ENCODE measurements at places on chromosomes 4 and X.

DNA sequence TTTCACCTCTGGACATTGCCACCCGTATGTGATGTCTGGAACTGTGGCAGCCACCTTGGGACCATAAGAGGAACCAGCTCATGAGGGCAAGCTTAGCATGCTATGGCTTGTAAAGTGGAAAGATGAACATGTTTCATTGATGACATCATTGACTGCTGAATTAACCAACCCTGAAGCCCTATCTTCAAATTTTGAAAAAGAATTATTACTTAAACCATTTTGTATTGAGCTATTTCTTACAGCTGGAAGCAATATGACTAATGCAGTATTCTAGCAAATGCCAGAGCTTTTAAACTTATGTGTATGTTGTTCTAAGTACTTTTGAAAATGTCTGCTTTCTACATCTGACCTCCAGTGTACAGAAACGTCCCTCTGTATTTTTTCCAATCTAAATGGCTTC lies 18.1 kb downstream of the GUCY2F start:
- no peak for DNase-seq

DNA sequence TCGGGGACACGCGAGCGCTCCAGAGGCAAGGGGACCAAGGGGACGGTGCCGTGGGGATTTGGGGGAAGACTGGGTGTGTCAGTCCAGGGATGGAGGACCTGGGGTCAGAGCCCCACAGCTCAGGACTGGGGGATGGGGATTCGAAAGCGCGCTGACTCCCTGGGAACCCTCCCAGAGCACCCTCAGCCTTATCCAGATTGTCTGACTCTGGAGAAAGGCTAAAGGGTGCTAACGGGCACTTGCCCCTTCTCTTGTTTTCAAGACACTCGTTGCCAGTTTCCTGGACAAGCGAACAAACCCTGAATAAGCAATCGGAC lies 1.1 kb downstream of the DOCK11 start:
- DNase-seq, result no peak

GRCh38 chr4:99714179-99714578 lies 56.6 kb upstream of the C4orf54 start:
- no peak for DNase-seq

GRCh38 chrX:12975991-12976558 lies 1.2 kb downstream of the TMSB4X start:
- no peak for DNase-seq

GRCh38 chr4:8220661-8221450 lies 21.8 kb downstream of the SH3TC1 start:
- DNase-seq, result no peak

DNA sequence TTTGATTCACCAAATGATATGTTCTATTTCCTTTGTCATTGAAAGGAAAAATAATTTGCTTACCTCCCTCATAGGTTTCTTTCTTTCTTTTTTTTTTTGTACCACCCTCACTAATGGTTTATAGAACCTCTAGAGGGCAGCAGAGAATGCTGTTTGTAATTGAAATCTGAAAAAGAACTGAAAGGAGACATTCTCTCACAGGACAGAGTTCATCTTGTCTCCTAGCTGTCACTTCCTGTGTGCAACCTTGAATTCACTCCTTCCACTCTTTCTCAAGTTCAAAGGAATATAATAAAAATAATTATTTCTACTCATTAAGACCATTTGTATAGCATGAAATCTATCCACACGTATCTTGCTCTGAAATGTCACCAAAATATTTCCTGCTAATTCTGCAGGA lies 51.0 kb downstream of the GUCY1B1 start:
- DNase-seq, result peak; percentile 49

GRCh38 chrX:120468825-120469525 lies at the start of gene LAMP2:
TSS of gene LAMP2 (minus strand) at chrX:120469296. CDS start at chrX:120469169, 127 bp downstream.
- peak; percentile 73 for DNase-seq

- DNase-seq, result no peak
These were observed 549.8 kb downstream of the KCTD8 start for GRCh38 chr4:43898836-43899235.

DNA sequence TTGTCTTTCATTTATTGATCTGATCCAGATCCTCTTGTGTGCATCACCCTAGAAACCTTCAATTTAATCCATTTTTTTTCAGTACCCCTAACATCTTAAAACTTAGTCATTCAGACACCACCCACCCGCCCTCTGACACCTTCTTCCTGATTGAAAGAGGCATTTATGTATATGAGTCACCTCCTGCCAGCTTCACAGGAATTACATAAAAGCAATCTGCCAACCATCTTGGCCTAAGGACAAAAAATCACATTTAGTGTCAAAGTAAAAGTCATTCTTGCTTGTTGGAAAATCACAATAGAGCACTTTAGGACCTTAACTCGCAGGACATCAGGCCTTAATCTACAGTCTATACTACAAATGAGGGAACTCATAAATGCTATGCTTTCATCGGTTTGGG lies 52.1 kb downstream of the NDST3 start:
- no peak for DNase-seq

GRCh38 chr4:89411539-89412309 lies 104.1 kb upstream of the GPRIN3 start:
- DNase-seq, result no peak

DNA sequence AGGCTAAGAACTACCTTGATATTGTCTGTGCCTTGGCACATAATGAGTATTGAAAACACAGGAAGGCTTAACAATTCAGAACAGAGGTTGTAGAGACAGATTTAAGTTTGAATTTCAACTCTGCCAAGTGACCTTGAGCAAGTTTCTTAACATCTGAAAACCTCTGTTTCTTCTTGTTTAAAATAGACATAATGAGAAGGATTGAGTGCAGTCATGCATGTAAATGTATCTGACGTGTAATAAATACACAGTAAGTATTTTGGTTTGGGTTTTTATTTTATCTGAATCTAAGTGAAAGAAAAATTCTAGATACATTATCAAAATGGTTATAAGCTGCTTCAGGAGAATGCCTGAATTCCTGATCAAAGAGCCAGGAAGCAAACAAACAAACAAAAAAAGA lies 111.9 kb downstream of the ANXA5 start:
- no peak for DNase-seq

DNA sequence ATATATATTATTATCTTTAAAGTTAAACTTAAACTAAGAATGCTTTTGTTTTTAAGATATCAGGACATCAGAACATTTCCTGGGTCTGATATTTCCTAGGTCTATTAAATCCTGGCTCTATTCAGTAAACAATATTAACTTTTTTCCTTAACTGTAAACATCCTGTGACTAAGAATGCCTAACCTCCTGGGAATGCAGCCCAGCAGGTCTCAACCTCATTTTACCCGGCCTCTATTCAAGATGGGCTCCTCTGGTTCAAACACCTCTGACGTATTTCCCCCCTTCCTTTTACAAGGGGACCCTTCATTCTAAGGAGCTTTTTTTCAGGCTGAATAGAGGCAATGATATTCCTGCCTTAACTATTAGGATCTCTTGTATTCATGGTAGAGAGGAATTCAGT lies 35.8 kb upstream of the DYNLT3 start:
- no peak for DNase-seq

GRCh38 chrX:32451954-32452695 lies 759.2 kb downstream of the DMD start:
- no peak for DNase-seq

GRCh38 chrX:111164728-111165127 lies 68.7 kb downstream of the PAK3 start:
- no peak for DNase-seq

GRCh38 chr4:3223956-3224748 lies 24.8 kb upstream of the MSANTD1 start:
- DNase-seq, result no peak

GRCh38 chrX:13283950-13284546 lies 35.8 kb downstream of the ATXN3L start:
- DNase-seq, result no peak

DNA sequence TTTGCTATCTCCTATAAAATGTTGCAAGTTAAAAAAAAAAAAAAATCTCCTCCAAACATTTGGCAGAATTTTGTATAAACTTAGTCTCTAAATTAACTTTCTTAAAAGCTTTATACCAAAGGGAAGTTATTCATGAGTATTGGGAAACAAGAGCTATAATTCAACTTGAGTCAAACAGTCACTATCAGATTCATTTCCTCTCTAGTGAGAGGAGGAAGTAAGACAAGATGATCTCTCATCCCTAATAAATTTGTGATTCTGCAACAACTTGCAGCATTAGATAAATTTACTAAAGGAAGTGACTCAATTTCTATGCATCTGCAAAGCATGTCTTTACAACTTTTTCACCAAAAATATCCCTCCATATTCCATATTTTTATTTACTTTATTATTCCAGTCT lies 135.4 kb upstream of the GNPDA2 start:
- DNase-seq, result no peak

GRCh38 chr4:11223311-11223710 lies 205.4 kb downstream of the HS3ST1 start:
- DNase-seq, result peak; percentile 58

GRCh38 chr4:142043509-142043908 lies 407.1 kb downstream of the IL15 start:
- no peak for DNase-seq

DNA sequence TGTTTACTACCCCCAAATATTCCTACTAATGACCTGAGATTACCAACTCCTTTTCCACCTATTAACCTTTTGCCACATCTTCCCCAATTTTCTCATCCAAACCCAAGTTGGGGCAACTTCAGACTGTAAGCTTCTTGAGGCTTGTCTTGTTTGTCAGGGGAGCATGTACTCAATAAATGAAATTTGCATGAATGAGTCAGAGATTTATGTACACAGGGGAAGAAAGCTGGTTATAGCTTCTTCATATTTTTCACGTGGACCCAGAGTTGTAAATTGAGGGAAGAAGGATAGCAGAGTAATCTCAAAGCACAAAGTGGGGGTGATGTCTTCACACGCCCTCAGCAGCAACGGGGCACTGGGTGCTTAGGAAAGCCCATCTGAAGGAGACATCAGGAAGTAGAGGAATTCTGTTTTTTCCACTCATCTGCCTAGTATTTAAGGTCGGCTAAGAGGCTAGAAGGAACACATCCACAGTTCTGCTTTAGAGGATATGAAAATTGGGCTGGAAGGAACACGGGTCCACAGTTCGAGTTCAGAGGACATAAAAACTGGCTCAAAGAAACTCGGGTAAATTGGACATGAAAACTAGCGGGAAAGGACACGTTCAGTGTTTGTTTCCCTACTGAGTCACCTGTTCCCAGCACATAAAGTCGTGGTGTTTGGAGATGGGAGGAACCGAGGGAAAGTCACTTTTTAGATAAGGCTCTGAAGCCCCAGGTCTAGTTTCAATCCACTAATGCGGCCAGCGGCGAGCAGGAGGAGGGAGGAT lies 696 bp upstream of the CA5B start:
- DNase-seq, result no peak

GRCh38 chr4:119010909-119011606 lies 122.4 kb downstream of the SYNPO2 start:
- no peak for DNase-seq
